Temporal lobe (tissue), 4 donors: ENCODE measurements at places on chromosomes 5 and 9. TPM values are rescaled to one million over a fixed set of nuclear protein-coding genes. Genes with fewer than 3 reads are reported as not detected.

Gene RAD1
- total RNA-seq, result 25.1 TPM

Gene ANKRD33B
- 3.0 TPM for total RNA-seq

Gene ENTPD8
- total RNA-seq, result not detected

Gene SLC46A2
- total RNA-seq, result not detected

Gene TLE1
- total RNA-seq, result 28.8 TPM

Gene SMC2
- 18.4 TPM for total RNA-seq

Gene ETF1
- total RNA-seq, result 44.7 TPM

Gene GABRA6
- 0.25 TPM for total RNA-seq

Gene CERCAM
- 16.0 TPM for total RNA-seq

Gene FAM221B
- total RNA-seq, result not detected

Gene SARDH
- 2.2 TPM for total RNA-seq

Gene BOD1
- total RNA-seq, result 44.5 TPM

Gene WDR38
- 0.25 TPM for total RNA-seq

Gene ARL14EPL
- total RNA-seq, result not detected

Gene ECM2
- total RNA-seq, result 5.2 TPM

Gene ZNF483
- 28.8 TPM for total RNA-seq

Gene DNAH5
- total RNA-seq, result 3.7 TPM

Gene GPR151
- total RNA-seq, result 0.25 TPM

Gene PLAC8L1
- total RNA-seq, result 0.25 TPM

Gene PCDHGA7
- total RNA-seq, result 8.1 TPM

Gene F2RL1
- total RNA-seq, result 2.2 TPM

Gene ENG
- 4.2 TPM for total RNA-seq

Gene ROR2
- total RNA-seq, result 0.74 TPM

Gene SURF2
- 11.8 TPM for total RNA-seq
